ENCODE measurements at places on chromosomes 4 and X.

DNA sequence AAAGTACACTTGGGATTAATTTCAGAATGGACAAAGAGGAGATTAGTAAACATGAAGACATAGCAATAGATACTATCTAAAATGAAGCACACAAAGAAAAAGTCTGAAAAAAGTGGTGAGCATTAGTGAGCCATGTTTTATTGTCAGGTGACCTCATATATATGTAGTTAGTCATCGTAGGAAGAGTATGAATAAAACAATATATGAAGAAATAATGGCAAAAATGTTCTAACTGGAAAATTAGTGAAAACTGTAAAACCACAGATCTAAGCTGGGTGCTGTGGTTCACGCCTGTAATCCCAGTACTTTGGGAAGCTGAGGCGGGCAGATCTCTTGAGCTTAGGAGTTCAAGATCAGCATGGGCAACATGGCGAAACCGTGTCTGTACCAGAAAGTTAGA lies 67.9 kb downstream of the RBPJ start:
- DNase-seq = no peak

DNA sequence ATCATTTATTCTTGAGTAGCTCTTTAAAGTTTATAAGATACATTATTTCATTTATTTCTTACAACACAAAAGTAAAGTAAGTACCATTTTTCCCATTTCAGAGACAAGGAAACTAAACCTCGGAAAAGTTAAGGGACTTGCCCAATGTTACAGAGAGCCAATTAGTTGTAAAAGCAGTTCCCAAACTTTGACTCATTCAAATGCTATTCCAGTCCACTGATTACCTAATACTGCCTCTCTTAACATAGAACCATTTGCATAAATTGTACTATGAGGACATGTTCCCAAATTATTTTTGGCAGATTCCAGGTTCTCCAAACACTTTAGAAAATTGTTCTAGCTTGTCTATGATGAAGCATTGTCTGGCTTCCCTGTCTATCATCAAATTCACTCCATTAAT lies 45.6 kb upstream of the GRIA3 start:
- no peak for DNase-seq

DNA sequence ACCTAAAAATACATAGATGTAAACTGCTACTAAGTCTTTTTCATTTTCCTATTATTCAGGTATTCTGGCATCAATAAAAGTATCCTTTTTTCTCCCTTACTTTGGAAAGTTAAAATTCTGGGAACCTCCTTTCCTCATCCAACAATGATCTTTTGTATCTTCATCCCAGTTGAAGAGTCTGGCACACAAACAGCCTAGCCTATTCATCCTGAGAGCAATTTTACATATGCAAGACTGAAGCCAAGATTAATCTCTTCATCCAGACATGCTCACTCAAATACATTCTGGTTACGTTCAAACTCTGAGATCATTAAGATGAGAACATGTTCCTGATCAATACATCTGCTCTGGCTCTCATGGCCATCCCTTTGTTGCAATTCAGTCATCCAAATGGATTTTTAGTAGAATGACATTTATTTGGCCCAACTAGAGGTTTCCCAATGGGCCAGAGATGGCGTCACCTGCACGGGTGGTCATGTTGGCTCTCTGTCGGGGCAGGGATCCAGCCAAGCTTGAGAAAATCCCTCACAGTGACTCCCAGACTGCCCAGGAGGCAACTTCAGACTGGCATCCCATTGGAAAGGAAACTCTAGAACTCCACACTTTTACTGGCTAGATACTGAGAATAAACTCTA lies 135.3 kb upstream of the VCX2 start:
- no peak for DNase-seq

- DNase-seq = no peak
These were observed 548 bp downstream of the NEUROG2 start for GRCh38 chr4:112515198-112516065.

- DNase-seq = no peak
These were observed 12.7 kb upstream of the SHOX start for GRCh38 chrX:617891-618290.

DNA sequence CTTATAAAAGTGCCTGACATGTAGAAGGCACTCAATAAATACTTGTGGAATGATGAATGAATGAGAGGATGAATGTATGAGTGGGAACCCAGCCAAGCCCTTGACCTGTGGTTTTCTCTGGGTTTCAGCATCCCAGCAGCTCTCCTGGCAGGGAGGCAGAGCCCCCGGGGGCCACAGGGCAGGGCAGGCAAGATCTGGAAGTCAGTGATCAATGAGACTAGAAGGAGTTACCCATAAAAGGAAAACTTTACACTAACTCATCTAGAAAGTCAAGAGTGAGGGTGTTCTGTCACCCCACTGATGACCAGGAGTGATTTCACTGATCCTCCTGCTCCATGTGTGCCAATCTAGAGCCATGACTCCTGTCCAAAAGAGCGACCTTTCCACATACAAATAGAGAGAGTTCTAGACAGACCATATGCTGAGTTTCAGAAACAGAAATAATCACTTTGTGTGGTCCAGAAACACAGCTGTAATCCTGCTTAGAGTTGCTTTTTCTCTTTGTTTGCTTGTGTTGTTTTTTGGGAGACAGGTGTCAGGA lies 37.4 kb downstream of the MGARP start:
- no peak for DNase-seq

GRCh38 chrX:34275699-34276098 lies 143.6 kb upstream of the FAM47A start:
- DNase-seq = no peak

DNA sequence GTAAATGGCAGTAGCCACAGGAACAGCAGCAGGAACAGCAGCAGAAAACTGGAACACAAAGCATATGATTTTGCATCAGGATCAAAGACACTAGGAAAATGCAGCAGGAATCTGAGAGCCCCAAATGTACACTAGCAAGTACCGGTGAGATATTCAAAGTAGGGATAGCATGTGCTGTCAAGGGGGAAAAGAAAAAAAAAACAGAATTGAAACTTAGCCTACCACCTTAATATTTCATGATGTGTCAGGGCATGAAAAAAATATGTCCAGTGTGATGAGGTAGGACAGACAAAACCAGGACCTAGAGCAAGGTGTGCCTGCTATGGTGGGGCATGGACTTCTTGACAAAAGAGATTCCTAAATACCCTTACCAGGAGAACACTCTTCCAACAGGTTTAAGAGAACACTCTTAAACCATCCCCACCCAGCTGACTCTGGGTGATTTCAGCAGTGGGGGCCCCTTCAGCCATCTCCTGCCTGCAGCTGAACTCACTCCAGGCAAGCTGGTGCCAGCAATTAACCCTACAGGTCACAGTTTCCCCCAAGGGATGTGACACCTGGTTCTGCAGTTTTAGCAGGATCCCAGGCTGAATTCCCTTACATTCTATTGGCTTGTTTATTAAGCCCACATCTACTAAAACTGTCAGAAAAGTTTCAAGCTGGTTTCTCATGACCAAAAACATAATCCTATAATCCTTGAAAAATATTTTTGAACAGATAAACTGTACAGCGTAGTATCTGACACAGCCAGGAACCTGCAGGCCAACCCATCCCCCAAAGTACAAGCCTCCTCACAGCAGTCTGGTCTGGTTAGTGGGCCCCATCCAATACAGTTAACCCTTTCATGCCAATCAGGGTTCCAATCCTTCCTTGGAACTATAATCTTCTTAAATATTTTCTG lies 62.9 kb upstream of the FMR1 start:
- DNase-seq = no peak

DNA sequence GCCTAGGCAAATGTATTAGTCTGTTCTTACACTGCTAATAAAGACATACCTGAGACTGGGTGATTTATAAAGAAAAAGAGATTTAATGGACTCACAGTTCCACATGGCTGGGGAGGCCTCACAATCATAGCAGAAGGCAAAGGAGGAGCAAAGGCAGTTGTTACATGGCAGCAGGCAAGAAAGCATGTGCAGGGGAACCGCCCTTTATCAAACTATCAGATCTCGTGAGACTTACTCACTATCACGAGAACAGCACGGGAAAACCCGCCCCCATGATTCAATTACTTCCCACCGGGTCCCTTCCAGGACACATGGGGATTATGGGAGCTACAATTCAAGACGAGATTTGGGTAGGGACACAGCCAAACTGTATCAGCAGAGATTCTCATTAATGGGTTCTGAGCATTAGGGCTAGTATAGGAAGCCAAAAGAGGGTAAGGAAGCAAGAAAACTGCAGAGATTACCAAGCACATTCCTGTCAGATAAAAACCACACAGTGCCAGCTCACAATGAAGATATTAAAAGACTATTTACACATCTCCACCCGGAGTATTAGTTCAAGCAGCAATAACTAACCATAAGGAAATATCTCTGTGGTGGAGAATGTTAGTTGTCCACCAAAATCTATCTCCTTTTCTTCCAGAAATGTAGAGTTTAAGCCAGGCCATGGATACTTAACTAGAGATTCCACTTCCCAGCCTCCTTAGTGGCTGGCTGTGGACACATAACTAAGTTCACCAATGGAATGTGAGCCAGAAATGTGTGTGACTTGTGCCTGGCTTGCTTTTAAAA lies 61.2 kb upstream of the HOPX start:
- DNase-seq = no peak

DNA sequence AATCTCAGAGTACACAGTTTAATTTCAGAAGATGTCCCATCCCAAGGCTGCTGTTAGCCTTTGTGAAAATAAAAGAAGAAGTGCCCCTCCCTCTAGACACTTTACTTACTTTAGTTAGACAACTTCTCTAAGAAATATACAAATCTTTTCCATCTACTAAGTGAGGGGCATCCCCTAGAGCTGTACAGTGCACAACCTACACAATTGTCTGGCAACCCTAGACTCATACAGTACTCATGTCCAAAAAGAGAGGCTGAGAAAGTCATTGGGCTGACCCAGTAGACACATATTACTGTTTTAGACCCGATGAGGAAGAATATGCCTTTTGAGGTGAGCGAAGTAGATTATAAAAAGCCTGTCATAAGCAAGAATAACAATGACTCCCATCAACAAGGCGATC lies 297.6 kb downstream of the IDS start:
- DNase-seq = no peak

DNA sequence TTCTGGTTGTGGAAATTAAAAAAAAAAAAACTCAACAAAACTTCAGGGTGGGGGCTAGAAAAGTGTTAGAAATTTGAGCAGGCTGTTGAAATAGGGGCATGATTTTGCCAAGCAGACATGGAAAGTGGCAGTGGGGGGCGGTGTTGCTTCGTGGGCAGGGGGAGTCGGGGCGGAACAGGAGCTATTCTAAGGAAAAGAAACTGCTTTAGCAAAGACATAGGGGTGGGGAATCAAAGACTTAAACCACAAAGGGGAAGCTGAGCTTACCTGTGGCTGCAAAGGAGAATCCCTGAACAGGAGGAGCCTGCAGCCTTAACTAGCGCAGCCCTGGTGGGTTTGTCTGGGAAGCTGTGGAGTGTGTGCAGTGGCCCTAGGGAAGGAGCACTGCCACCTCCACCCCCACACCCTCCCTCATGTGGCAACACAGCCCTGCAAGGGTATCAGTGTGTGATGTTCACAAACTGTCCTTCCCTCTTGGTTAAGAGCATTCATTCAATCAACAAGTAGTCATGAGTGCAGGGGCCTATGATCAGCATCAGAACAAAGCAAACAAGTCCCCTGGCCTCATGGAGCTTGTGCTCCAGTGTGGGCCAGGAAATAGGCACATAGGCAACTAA lies 20.5 kb downstream of the SEL1L3 start:
- no peak for DNase-seq

DNA sequence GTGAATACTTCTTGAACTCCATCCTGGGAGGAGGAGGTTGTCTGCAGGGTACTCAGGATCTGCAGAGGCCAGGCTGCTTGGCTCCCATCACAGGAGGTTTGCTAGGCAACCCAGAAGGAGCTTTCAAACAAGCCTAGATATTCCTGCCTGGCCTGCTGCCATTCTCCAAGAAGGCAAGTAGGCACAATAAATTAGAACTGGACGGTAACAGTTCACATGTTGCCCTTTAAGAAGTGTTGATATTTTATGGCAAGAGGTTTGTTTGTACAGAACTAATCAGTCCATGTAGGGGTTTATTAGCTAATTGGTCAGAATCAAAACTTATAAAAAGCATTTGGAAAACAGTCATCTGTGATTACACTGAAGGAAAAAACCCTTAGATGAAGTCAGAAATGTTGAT lies 39.3 kb downstream of the SYNPO2 start:
- DNase-seq = peak; percentile 69

Data from Right ventricle myocardium inferior (tissue), 1 donor.